ENCODE measurements at places on chromosomes 7 and 10.

GRCh38 chr10:61399406-61399805 is 53.8 kb downstream of the TMEM26 start:
- DNase-seq: no peak

DNA sequence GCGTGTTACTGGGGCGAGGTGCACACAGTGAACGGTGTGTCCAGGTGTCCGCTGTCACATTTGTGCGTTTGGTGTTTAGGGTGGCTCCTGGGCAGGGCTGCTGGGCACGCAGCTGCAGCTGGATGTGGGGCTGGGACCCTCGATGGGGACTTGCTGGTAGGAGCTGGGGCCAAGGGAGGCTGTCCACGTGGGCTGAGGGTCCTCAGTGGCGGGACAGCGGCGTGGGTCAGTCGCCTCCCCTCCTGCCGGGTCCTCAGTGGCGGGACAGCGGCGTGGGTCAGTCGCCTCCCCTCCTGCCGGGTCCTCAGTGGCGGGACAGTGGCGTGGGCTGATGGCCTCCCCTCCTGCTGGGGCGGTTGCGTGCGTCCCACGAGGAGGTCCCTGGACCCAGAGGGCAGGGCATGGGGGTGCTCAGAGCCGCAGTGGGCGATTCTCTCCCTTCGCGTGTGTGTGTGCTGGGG is 68.5 kb downstream of the INPP5A start:
- DNase-seq: no peak

DNA sequence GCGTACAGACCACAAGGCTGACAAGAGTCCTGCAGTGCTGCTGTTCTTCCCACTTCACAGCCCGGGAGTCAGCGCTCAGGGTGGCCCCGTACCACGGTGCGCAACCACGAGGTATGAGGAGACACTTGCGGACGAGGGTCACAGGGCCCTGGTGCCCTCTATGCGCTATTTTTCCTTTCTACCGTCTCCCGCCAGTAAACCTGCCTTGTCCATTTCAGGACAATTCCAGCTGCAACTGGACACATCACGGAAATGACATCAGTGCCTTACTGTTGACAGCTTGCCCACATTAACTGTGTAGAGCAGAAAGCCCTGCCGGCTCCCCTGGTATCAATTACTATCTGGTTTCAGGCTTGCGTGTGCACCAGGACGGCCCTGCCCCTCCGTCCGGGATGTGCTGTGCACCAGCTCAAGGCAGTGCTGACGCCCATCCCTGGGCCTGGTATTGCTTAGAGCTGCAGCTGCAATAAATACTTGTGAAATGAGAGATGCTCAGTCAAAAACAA is 65.1 kb downstream of the ZRANB1 start:
- no peak for DNase-seq

- DNase-seq: no peak
These were observed 638 bp downstream of the EGR2 start for GRCh38 chr10:62815381-62816075.

DNA sequence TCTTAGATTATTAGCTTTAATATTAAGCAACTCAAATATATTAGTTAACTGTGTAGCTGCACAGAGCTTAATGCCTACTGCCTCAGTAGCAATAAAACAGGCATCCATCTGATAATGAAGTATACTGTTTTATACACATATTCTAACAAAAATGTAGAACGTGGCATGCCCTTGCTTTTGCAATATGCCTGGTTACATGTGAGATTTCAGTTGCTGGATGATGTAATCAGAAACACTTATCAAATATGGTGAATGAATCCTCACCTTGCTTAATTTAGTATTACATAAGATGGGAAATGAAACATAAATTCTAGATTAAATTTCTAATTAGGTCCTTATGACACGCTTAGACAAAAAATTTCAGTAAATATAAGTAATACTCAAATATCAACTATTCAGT is 8.0 kb downstream of the DNAJC1 start:
- no peak for DNase-seq

- no peak for DNase-seq
These were observed 100.9 kb downstream of the FOXL3 start for GRCh38 chr7:390761-391410.

DNA sequence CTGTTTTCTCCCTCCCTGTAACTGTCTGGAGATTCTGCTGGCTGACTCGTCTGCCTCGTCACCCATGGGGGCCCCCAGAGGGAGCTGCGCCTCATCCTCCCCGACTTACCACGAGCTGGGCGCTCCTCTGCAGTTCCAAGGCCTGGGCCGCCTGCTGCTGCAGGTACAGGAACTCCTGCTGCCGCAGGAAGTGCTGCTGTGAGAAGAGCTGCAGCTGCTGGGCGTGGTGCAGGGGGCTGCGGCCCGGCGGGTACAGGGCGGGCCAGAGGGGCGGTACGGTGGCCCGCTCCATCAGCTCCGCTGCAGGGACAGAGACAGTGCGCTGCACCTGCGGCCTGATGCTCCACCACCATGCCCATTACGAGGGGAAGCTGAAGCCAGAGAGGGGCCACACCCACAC is 47.7 kb downstream of the TNRC18 start:
- no peak for DNase-seq

DNA sequence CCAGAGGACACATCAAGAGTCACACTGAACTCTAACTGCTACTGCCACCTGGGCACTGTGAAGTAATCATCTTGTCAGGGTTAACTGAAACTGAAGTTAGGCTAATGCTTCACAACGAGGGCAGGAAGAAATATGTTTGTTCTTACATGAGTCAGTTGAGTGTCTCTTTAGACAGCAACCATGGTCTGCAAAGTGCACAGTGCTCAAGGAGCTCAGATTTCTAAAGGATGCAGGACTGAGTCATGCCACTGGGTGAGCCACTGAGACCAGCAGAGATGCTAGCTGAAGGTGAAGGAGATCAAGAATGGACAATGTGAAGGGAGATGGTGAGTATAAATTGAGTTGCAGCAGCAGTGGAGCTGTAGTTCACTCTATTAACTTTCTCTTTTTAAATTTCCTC is 76.0 kb upstream of the CTTNBP2 start:
- no peak for DNase-seq

GRCh38 chr7:27933671-27934565 is 194.0 kb downstream of the TAX1BP1 start:
- DNase-seq: no peak

- DNase-seq: no peak
These were observed 122.8 kb downstream of the ADRA2A start for GRCh38 chr10:111199587-111199986.

DNA sequence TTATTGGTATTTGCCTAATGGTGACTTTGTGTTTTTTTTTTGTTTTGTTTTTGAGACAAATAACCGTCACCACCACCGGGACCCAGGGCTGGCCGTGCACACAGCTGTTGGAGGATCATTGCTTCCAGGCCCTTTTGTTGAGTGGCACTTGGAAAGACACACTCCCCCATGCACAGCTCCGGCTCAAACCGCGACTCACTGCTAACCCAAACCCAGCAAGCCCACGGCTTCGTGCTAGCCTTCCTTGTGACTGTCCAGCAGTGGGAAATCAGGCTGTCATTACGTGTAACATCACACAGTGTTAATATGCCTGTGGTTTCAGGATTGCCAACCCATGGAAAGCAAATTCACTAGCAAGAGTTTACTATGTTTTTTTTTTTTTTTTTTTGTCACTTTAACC is 17.4 kb downstream of the BNIP3 start:
- DNase-seq: no peak

GRCh38 chr10:103327906-103328305 is 23.0 kb downstream of the PCGF6 start:
- DNase-seq: no peak

DNA sequence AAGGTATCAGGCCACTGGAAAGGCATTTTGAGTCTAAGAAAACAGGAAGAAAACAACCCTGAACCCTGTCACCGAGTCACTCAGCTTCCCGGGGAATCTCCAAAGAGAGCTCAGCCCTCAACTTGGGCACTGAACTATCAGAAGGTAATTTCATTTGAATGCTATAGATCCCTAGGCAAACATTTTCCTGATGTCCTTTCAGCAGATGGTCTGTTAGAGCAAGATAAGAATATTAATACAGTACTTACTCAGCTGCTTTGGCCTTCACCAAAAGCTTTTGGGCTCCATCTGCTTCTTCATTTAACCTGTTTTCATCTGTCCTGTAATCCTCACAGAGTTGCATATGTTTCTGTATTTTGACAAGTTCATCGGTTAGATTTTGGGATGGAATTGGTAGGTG is 34.2 kb upstream of the LAMB1 start:
- DNase-seq: no peak

DNA sequence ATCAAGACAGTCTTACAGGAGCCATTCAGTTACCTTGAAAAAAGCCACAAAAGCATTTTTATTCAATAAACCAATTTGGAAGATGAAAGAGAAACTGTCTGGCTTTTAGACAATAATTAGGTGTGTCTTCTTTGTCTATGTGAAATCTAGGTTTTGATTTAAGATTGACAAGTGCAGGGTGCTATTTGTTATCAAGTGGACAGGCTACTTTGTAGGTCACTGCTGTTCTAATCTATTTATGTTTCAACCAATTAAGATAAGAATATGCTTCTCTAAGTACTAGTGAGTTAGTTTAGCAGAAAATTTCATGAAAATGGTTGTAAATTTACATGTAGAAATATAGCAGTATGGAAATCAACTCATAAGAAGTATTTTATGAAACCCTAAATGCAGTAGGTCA is 177.5 kb downstream of the CACNA2D1 start:
- no peak for DNase-seq

- no peak for DNase-seq
These were observed 4.7 kb downstream of the POT1 start for GRCh38 chr7:124924906-124925305.

DNA sequence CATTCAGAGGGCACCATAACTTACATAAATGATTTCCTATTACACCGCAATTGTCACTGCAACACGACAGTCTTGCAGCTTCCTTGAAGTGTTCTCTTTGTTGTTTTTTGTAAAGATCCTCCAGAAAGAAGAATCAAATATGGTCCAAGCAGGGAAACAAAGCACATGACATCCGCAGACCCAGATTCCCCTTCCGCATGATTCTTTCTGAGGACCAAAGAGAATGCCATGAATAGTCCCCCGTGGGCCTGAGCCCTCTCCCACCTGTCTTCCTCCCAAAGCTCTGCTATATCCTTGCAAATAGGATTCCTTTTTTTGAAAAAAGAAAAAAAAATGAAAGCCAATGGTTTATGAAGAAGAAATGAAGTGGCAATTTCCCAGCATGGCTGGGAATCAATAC is 10.8 kb downstream of the PLXNA4 start:
- DNase-seq: no peak

DNA sequence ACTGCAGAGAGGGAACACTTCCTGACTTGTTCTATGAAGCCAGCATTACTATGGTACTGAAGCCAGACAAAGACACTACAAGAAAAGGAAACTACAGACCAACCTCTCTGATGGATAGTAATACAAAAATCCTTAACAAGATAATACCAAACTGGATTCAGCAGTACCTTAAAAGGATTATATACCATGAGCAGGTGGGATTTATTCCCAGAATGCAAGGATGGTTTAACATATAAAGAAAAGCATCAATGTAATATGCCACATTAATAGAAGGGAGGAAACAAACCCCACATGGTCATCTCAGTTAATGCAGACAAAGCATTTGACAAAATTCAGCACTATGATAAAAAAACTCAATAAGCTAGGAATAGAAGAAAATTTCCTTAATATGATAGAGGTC is 47.2 kb downstream of the EBLN1 start:
- DNase-seq: no peak

DNA sequence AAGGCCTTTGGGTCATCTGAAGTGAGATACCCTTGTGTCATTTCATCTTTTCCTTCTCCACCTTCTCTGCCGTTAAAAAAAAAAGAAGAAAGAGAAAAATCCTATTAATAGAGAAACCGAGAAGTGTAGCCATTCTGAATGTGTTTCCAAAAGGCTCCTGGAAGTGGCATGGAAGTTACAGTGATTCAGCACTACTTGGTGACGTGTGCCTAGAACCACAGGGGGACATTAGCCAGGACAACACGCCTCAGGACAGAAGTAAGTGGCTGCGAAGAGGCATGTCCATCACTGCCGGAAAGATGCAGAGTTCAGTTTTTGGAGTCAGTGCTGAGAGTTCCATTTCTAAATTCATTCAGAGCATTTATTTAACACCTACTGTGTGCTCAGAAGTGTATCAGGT is 6.3 kb downstream of the HTRA1 start:
- no peak for DNase-seq

DNA sequence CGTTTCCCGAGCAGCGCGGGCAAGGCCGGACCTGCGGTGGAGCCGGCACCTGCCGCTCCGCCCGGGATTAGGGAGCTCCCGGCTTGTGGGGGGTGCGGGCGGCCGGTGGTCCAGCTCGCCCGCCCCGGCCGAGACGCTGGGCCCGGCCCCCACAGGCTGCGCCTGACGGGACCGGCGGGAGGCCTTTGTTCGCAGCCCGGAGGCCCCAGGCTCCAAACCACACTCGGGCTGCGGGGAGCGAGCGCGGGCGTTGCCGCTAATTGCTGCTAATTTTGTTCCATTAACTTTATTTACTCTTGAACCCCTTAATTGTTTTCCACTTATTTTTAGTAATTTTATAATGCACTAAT is 9.6 kb downstream of the UNCX start:
- no peak for DNase-seq

- no peak for DNase-seq
These were observed 120.0 kb downstream of the LYZL1 start for GRCh38 chr10:29408847-29409240.

- DNase-seq: no peak
These were observed 86.3 kb downstream of the PLPP4 start for GRCh38 chr10:120543291-120543690.

DNA sequence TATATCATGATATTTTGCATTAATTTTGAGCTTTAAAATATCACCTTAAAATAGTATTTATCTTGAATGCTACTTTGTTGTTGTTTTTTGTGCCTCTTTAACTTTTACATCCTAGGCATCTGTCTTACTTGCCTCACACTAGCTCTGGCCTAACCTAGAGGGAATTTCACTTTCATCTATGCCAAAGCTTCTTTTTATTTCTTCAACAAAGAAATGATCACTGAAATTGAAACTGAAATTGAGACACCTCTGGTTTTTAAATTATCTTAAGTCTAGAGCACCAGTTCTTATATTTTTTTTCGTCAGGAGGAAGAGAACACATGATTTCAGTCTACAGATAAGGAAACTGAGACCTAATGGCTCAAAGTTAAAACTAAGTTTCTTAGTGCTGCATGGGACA is 3.5 kb upstream of the SCIN start:
- DNase-seq: no peak

DNA sequence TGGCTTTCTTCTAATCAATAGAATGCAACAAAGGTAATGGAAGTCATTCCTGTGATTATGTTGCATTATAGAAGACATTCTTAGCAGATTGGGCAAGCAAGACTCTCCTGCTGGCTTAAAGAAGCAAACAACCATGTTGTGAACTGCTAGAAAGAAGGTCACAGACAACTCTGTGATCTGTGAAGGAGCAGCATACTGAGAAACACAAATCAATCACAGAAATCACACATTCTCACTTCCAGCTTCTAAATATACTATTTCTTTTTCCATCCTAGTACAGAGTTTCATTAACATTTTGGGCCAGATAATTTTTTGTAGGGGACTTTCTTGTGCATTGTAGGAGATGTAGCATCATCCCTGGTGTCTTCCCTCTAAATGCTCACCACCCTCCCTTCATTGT is 28.0 kb upstream of the PALS2 start:
- DNase-seq: no peak

GRCh38 chr10:77077316-77077945 is 560.2 kb downstream of the KCNMA1 start:
- no peak for DNase-seq
